ENCODE measurements at places on chromosomes 16 and 17.
A peak's percentile ranks its signal among the peaks of the same experiment; 100 is the strongest.

DNA sequence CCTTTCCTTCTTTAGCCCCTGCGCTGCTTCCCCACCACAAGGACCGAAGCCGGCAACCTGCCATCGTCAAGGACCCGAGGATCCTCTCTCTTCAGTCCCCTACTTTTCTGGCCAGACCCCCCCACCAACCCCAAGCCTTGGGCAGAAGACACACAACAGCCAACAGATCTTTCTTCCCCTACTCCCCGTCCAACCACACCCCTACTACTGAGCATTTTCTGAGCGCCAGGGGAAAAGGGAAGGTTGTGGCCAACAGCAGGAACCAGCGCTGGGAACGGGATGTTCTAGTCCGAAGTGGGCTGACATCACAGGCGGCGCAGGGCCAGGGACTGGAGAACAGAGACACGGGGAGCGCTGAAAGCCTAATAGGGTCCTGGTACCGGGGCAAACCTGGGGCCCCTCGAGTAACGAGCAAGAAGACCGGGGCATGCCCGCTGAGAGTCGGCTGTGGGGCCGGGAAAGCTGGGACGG lies 528 bp downstream of the PER1 start:
- peak; percentile 79 for DNase-seq

DNA sequence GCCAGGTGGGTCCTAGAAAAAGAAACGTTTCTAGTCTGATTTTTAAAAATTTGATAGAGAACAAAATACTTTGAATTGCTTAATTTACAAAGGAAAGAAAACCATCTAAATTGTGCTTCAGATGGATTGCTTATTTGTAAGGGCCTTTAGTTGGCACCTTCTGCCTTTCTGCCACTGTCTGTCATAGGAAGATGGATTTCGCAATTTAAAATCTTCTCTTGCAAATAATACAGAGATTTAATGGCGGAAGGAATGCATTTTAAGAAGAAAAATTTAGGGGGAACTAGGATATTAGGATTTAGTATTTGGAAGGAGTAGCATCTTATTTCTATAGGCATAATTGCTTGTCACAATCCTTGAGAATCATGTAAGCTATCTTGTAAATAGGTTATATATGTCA lies 175.5 kb upstream of the RBL2 start:
- DNase-seq: no peak

- DNase-seq: no peak
Measured at GRCh38 chr17:36936455-36937000, 747 bp upstream of the LHX1 start.

DNA sequence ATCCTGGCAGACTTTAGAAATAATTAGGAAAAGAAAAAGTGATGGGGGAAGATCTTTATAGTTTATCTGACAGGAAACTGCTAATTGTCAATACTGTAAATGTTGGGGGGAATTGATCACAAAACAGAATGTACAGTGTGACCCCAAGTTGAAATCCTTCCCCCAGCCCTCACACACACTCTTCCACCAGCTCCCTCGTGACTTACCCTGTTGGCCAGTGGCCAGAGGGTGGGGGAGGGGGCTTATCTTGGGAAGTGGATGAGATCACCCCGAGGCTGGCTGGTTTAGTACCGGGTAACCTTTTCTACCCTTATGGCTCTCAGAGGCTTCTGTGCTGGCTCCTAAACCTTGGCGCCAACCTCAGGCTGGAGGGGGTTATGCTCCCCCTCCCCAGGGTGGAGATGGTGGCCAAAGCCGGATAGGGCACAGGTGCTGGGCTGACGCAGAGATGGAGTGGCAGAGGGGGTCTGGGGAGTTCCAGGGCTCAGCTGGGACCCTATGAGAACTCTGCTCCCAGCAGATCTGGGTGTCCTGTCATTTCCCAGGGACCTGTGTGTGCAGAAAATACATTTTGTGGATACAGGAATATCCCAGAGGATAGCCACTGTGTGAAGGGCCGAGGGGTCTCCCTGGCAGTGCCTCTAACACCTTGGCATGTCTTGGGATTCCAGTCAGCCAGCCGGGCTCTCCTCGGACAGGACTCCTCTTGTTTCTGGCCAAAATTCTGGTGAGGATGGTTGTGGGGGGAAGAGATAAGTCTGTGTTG lies 18.6 kb downstream of the CDH16 start:
- DNase-seq: peak; percentile 51

DNA sequence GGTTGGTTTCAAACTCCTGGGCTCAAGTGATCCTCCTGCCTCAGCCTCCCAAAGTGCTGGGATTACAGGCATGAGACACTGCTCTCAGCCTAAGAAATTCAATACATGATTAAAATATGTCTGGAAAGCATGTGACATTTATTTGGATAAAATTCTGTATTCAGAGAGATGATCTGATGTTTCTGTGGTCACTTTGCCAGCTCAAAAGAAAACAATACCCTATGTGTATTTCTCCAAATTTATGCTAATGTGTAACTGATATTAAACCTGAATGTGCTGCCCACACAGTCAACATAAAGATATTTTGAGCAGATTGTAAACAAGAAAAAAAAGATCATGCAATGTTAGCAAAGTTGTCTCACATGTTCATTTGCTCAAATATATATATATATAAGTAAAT lies 16.7 kb downstream of the C17orf67 start:
- no peak for DNase-seq

- no peak for DNase-seq
Measured at GRCh38 chr17:45225964-45226530, 4.4 kb downstream of the FMNL1 start.

- peak; percentile 77 for DNase-seq
Measured at GRCh38 chr16:82888591-82889001, 261.8 kb downstream of the CDH13 start.
